ENCODE measurements at places on chromosomes 13 and 19.

- DNase-seq: no peak
Measured at GRCh38 chr13:25657157-25657556, 285.4 kb downstream of the ATP8A2 start.

DNA sequence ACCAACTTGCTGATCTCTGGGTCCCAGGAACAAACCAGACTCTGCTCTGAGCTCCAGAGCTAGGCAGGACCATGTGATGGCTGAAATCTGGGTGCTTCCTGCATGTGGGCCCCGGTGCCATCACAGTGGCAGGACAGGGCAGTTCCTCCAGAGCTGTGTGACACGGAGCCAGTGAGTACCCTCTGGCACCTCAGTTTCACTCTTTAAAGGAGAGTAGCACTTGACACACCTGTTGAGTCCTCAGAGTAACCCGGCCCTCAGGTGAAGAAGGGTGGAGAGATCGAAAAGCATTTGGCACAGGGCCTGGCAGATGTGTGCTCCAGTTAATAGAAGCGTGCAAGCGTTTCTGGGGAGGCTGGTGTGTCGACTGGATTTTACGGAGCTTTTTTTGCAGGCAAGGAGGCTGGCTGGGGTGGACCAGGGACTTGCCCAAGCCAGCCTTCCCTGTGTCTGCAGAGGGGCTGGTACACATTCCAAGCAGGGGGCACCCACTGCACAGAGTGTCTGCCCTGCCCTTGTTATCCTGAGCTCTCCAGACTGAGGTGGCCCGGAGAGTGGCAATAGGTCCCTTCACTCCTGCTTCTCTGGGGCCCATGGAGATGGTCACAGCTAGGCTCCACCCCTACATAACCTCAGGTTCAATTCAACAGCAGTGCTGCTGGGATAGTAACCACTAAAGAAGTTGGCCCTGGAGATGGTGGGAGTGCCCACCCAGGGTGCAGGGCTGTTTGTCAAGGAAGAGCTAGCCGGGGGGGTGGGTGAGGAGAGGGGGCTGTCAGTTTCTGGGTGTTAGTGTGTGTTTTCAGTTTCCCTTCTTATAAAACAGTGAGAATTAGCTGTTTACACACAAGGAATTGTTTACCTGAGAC is 8.3 kb downstream of the RPS19 start:
- DNase-seq: peak; percentile 50

GRCh38 chr19:44356383-44357111 is at the start of gene ZNF112:
TSS of gene ZNF112 (minus strand) at chr19:44356680. CDS start at chr19:44340539, 16,141 bp downstream.
- DNase-seq: peak; percentile 87

GRCh38 chr13:113129921-113130750 is 7.5 kb downstream of the F10 start:
- no peak for DNase-seq

DNA sequence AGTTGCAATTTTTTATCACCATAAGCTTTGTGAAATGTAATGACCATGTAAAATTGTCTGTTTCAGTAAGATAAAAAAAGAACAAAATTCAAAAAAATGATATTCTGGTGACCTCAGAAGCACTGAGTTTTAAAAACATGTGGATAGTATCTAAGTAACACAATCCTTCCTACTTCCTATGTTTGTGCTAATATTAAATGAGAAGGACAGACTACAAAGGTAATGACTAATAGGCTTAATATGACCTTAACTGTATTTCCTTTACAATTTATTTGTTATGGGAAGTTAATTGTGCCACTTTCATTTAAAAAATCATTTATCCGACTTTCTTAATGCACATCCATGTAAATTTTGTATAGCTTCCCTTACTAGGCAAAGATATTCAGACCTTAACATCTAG is 1030.4 kb upstream of the ATXN8OS start:
- no peak for DNase-seq

DNA sequence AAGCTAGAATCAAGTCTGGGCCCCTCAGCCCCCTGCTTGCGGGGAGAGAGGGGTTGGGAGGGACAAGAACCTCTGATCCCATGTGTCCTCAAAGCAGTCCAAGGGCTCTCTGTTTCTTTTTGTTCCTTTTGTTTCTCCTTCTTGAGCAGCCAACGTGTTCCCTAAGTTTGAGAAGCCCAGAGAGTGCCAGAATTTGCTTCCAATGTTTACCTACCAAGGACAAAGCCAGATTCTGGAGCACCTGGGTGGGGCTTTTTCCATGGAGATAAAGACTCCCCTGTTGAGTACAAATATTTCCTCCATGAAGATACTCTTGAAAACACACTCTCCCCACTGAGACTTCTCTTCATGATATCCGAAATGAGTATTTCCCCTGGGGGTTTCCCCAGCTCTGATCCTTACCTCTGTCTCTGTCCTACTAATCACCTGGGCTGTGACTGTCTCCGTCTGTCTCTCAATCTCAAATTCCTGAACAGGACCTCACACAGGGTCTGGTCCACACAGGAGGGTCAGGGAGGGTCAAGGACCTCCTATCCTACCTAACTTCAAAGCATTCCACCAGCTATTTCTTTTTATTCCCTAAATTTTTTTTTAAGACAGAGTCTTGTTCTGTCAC is 27.4 kb downstream of the CD177 start:
- no peak for DNase-seq

DNA sequence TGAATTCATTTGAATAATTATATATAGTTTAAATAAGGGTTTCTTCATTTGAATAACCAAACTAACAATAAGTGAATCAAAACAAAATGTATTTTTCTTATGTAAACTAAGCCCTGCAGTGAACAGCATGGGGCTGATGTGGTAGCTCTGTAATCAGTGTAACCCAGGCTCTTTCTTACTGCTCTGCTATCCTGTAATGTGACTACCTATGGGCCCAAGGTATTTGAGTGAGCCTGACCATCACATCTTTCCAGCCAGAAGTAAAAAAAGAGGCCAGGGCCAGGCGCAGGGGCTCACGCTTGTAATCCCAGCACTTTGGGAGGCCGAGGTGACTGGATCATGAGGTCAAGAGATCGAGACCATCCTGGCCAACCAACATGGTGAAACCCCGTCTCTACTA is 494.6 kb downstream of the DCT start:
- no peak for DNase-seq

GRCh38 chr13:55403887-55404487 is 1736.7 kb upstream of the PRR20A start:
- DNase-seq: no peak

- DNase-seq: peak; percentile 72
Measured at GRCh38 chr19:49591731-49592485, 926 bp downstream of the PRR12 start.

GRCh38 chr13:47908197-47908902 is 92.7 kb downstream of the SUCLA2 start:
- DNase-seq: no peak

DNA sequence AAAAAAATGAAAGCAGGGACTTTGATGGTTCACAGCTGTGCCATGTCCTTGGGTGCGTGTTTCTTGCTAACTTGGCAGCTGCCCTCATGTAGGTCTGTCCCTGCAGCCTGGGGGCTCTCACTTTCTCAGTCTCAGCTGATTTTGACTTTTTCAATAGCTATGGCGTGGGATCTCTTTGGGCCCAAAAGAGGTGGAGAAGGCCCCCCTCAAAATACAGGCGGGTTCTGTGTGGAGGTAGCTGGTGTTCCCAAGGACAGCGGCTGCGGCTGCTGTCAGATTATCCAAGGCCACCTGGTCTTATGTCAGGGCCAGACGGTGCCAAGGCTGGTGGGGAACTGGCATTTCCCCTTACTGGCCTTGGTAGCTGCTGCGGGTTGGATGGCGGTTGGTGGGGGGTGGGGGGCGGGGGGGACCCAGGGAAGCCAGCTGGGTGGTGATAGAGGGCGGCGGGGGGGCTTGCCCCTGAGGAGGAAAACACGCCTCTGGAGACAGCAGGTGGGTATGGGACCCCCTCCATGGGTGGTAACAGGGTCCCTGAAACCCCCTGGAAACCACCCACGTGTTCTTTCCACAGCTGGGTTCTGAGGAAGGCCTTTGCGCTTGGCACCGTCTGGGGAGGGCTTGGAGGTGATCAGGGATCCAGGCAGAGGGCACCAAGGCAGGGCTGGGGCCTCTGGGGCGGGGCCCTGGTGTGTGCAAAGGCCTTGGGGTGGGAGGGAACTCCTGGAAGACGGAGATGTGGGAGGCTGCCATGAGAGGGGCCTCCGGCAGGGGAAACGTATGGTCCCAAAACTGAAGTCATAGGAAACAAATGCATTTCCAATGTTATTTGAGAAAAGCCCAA is 4.1 kb downstream of the TIMM13 start:
- DNase-seq: no peak

DNA sequence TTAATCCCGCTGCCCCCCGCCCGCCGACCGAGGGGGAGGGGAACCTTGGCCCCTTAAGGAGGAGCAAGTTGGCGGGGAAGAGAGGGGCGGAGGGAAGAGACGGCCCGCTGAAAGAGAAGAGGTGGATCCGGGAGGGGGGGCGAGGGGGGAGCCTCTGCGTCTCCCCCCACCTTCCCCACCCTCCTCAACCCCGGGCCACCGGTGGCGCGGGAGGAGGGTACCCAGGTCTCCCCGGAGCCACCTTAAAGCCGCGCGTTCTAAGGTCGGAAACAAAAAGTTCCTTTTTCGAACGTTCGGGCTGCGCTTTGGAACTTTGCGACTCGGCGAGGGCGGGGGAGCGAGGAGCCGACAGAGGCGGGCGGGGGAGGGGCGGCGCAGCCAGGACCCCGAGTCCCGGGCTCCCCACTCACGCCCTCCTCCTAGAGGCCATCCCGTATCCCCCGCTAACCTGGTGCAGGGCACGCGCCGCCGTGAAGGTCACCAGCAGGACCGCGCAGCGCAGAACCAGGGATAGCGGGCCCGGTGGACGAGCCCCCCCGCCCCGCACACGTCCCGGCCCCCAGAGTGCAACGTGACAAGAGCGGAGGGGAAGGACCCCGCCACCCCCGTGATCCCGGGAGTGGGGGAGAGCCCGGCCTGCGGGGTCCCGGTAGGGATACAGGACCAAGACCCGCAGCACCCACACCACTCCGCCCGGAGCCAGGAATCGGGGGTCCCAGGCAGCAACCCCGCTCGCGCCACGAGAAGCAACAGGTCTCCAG is 659 bp downstream of the ERF start:
- DNase-seq: peak; percentile 78
